Foreskin keratinocyte (primary cell): ENCODE measurements at places on chromosomes 11 and 22. TPM values are rescaled to one million over a fixed set of nuclear protein-coding genes. Genes with fewer than 3 reads are reported as not detected.

Gene NELL1
- not detected in 2 replicates for total RNA-seq

Gene ZNF70
- total RNA-seq, result 3.0 and 3.3 TPM in 2 replicates

DNA sequence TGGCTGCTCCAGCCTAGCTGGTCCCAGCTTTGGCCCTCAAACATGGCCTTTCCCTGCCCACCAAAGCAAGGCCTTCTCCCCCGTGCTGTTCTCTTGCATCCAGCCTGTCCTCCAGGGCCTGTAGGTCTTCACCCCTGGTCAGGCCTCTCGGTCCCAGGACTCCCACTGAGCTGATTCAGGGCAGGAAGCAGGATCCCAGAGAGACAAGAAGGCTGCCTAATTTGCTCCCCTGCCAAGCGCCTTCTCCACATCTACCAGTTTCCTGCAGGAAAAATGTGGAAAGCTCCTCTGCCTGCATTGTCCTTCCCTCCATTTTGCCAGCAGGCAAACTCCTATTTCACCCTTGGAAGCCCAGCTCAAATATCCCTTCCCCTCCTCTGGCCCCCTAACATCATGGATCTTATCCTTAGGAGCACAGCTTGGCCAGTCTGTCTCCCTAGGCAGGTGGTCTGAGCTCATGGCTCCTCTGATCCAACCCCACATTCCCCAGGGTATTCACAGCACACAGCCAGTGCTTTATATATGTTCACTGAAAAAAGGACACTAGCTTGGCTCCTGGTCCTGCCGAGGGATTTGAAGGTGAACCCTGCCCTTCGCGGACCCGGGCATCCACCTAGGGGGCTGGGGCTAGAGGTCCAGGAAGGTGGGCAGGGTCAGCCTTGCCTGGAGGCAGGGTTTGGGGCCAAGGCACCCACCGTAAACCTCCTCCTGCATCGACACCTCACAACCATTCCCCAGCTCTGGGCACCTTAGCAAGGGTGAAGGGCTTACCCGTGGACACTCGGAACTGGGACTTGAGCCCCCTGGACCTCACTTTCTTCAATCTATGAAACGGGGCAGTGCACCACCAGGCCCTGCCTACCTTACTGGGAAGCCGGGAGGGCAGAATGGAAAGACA lies 968 bp downstream of the RHBDD3 start:
- DNase-seq, result peak; percentile 7

DNA sequence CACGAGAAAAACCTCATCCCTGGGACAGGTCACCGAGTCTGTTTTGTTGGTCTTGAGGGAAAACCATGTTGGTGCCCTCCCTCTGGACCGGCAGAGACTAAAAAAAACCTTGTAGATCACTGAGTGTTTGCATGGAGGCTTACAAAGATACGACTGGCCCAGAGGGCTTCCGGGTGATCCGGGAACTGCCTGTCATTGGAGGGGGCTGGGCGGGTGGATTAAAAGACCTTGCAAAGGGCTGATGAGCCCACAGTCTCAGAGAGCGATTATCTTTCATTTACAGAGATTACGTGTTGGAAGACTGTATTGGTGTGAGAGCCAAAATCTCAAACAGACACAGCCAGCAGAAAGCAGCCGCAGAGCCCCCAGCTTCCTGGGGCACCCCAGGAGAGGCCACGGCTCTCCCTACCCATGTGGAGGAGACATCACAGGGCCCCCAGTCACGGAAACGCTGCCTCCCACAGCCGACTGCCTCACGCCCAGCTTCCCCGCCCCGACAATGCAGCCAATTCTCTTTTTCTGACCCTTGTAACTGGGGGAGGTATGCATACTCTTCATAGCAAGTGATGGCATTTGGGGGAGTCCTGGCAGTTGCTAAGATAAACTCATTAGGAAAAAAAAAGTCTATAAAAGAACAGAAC lies 426.4 kb downstream of the CTTN start:
- no peak for DNase-seq

DNA sequence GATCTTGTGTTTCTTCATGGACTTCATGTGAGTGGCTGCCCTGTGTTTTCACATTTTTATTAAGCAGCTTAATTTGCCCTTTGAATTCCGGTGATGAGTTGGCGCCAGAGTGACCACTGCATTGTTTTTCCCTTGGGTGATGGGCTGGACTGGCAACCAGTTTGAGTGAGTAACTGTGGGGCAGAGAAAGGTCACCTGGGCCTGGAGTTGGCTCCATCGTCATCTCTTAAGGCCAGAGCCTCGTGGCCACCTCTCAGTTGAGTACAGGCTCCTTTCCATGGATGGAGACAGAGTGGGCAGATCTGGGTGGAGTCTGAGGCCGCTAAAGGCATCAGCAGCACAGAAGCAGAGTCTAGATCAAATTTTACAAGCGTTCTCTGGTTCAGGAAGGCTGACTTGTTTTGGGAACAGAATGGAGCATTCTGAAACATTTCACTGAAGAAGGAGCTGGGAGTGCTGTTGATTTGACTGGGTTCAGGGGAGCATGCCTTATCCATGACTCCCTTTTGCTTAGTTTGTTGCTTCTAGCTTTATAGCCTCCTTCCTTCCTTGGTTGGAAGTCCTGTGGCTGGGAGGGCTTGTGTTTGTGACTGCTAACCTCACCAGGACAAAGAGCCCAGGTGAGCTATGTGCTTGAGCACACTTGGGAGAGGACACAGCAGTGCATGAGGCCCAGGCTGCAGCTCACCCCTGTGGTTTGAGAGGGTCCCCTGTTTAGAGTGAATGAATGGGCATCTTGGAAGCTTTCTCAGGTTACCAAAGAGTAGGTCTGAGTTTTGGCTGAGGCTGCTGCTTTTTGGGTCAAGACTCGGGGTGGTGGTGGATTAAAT lies 7.8 kb downstream of the BCR start:
- DNase-seq, result no peak

Gene GPR83
- total RNA-seq, result not detected in 2 replicates

DNA sequence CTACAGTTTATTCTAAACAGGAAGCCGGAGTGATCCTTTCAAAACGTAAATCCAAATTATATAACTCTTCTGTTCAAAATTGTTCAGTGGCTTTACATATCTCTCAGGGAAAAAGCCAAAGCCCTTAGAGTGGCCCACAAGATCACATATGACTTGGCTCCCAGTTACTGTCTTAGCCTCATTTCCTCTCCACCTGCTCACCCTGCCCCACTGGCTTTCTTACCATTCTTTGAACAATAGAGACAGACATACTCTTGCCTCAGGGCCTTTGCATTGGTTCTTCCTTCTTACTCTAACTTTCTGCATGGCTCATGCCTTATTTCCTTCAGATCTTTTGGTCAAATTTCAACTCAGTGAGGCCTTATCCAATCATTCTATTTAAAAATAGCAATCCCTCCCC lies 52.1 kb downstream of the STIM1 start:
- DNase-seq, result no peak
